ENCODE measurements at places on chromosomes 11 and 22.

DNA sequence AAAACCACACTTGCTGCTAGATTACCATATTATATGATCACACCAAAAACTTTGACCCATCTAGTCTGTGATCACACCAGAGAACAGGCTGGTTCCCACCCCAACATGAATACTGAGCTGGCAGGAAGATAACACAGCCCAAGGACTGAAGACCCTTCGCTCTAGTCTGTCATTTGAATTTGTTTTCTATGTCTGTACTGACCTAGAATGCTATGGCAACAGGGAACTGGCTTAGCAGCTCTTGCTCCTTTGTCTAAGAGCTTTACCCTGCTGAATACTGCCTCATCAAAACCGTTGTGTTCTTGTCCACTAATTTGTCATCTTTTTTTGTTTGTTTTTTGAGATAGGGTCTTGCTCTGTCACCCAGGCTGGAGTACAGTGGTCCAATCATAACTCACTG is 420.4 kb downstream of the AASDHPPT start:
- ATAC-seq, result no peak

GRCh38 chr11:68146010-68146540 is 24.9 kb upstream of the CHKA start:
- ATAC-seq, result no peak

DNA sequence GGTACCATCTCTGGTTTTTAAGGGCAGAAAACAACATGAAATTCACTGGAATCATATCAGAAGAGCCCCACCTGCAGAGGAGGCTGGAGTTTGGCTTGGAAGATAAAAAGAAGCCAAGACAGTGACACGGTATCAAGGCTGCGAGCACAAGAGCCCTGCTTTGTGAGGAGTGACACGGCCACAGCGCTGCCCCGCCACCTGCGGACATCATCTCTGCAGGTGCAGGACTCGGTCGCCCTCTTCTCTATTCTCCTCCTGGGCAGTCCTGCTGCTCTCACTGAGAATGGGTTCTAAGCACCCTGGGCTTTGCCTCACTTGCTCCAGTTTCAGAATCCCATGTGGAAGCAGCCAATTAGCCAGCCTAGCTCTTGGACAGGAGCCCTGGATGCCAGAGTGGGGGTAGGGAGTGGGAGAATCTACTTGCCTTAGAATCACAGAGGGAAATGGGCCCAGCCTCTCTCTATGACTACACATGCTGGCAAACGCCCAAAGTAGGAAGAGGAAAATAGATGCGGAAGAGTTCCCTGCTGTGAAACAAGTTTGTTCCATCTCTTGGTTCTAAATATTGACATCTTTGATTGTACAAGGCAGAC is 17.1 kb downstream of the APOL4 start:
- ATAC-seq, result no peak

GRCh38 chr11:121426476-121427399 is 25.4 kb upstream of the SORL1 start:
- ATAC-seq, result peak; percentile 91

DNA sequence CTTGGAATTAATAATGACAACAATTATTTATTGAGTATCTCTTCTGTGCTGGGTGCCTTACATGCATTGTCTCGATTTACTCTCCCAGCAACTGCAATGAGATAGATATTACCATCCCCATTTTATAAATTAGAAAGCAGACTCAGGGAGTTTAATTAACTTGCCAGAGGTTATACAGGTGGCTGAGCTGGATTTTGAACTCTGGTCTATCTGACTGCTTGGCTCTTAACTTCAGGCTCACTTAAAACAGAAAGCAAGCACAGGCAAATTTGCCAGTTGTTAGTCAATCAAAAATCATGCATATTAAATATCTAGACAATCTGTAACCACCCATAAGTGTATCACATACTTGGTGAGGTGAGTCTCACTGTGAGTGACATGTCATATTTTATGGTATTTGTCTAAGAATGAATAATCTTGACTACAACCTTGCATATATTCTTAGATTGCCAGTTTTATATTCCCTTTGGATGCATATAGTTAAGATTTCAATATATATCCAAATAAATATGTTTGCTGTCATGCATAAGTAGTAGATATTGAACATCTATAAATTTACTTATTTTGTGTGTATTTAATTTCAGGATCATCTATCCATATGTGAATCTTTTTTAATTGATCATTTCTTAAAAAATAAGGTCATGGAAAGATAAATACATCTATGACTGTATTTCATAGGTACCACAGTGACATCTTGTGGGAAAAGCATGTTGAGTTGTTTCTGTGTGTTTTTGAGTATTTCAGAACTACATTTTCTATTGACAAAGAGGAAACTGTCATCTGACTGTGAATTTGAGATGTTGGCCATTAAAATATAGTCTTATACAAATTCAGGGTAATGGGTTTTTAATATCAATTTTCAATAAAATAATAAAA is 112.0 kb upstream of the ARHGAP42 start:
- ATAC-seq, result no peak

GRCh38 chr22:17369439-17370025 is at the start of gene CECR2:
Gene CECR2, plus strand, starts transcription at chr22:17369460. Its CDS starts 324 bp downstream, at chr22:17369784.
- no peak for ATAC-seq

GRCh38 chr11:16833026-16833425 is 94.6 kb downstream of the C11orf58 start:
- no peak for ATAC-seq

DNA sequence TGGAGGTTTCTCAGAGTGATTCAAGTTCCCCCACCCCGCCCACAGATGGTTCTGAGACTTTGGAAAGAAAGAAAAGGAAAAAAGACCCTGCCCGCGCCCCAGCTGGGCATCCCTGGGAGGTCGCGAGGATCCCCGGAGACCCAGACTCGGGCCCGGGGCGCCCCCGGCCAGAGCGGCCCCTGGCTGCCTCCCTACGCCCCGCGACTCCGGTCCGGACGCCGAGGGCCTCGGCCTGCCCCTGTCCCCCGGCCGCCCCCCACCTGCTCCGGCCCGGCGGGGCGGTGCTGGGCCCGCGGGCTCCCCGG is 2.3 kb upstream of the AIFM3 start:
- no peak for ATAC-seq

GRCh38 chr11:119700536-119701346 is 28.3 kb downstream of the NECTIN1 start:
- ATAC-seq, result no peak

DNA sequence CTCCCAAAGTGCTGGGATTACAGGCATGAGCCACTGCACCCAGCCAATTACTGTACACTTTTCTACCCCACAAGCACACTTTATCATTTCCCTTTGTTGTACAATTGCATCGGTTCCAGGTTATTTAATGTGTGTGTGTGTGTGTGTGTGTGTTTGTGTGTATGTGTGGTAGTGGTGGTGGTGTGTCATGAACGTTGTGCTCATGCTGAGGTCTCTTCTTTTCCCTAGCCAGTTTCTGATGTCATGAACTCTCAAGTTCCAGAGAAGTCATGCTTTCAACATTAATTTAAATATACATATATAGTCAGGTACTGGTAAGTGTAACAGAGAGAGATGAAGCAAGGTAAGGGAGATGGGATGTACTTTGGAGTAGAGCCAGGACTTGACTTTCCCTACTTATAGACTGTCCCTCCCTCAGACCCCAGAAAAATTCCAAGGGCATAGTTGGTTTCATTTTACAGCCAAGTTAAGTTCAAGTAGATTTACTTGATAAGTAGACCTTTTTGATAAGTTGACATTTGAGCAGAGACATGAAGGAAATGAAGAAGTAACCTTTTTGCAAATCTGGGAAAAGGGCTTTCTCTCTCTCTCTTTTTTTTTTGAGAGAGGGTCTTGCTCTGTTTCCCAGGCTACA is 42.7 kb downstream of the WEE1 start:
- ATAC-seq, result no peak

GRCh38 chr11:8087185-8087584 is 6.2 kb downstream of the TUB start:
- peak; percentile 5 for ATAC-seq

- no peak for ATAC-seq
Measured at GRCh38 chr11:65275906-65276305, 14.1 kb downstream of the POLA2 start.

DNA sequence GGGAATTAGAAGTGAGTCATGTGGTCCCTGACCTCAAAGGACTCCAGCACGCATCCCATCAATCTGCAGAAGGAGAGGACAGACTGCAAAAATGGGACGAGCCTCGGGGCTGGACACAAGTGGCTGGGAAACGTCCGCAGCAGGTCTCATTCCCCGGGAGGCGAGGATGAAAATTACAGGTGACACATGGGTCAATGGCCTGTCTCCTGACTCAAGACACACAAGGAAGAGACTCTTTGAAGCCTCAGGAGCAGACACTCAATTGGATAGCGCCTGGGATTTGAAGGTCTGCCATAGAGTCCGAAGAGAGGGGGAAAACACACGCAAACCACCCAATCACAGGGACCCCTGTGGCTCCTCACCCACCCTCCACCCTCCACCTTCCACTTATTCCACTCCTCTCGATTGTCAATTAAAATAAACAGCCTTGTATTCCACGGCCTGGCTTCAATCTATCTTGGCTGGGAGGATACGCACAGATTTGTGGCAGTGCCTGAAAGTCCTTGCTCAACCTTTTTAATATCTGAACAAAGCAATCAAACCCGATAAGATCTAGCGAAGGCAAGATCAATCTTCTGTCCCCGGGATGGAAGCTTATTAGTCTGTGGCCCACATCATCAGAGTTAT is 101.8 kb upstream of the CADM1 start:
- no peak for ATAC-seq

GRCh38 chr11:105070306-105070705 is 25.2 kb upstream of the CARD16 start:
- ATAC-seq, result no peak

- no peak for ATAC-seq
Measured at GRCh38 chr11:117563556-117563955, 233.5 kb downstream of the DSCAML1 start.

- peak; percentile 95 for ATAC-seq
Measured at GRCh38 chr11:17828311-17828751, 93.8 kb downstream of the KCNC1 start.

DNA sequence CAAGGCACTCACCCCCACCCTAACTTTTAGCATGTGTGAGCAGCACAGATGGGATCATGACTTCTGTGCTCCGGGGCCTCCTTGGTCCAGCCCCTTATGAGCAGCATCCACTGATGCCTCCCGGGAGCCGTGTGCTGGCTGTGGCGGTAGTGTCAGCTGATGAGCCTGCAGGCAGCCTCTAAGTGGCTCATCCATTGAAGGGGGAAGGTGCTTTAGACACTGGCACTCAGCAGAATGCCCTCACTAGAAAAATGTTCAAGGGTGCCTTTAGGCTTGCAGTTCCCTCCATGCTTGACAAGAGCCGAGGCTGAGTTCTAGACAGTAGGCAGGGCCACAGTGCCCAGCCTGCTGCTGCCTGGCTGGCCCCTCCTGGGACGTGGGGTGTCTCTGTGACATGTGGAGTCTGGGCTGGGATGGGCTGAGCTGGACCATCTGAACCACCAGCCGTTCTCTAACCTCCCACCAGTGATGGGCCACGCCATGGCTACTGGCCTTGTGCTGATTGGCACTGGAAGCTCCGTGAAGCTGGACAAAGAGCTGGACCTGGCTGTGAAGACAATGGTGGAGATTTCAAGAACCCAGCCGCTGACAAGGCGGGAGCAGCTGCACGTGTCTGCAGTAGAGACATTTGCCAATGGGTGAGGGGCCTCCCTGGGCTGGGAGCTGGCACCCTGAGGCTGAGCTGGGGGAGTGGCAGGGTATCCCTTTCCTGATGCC is 5.8 kb downstream of the TTC38 start:
- ATAC-seq, result no peak

GRCh38 chr11:68145120-68145866 is 24.1 kb upstream of the CHKA start:
- no peak for ATAC-seq

- no peak for ATAC-seq
Measured at GRCh38 chr11:28728666-28729065, 620.5 kb downstream of the METTL15 start.

GRCh38 chr11:73671701-73672100 is 25.3 kb downstream of the PLEKHB1 start:
- no peak for ATAC-seq

Data from SK-N-SH treated with all-trans-retinoic acid at 6 μM for 48 hours (cell line).